Spleen (tissue), 13 donors: ENCODE measurements at places on chromosomes 7 and 10. TPM values are rescaled to one million over a fixed set of nuclear protein-coding genes. Genes with fewer than 3 reads are reported as not detected.
A peak's percentile ranks its signal among the peaks of the same experiment; 100 is the strongest.

Gene NFE2L3
- total RNA-seq: 8.1 TPM

Gene ATOH7
- total RNA-seq: not detected

Gene MAGI2
- total RNA-seq: 15.5 TPM

Gene PLCE1
- 14.4 TPM for total RNA-seq

Gene SPDYE11
- not detected for total RNA-seq

GRCh38 chr10:6202098-6202683, 541 bp upstream of the PFKFB3 start:
- DNase-seq: no peak

DNA sequence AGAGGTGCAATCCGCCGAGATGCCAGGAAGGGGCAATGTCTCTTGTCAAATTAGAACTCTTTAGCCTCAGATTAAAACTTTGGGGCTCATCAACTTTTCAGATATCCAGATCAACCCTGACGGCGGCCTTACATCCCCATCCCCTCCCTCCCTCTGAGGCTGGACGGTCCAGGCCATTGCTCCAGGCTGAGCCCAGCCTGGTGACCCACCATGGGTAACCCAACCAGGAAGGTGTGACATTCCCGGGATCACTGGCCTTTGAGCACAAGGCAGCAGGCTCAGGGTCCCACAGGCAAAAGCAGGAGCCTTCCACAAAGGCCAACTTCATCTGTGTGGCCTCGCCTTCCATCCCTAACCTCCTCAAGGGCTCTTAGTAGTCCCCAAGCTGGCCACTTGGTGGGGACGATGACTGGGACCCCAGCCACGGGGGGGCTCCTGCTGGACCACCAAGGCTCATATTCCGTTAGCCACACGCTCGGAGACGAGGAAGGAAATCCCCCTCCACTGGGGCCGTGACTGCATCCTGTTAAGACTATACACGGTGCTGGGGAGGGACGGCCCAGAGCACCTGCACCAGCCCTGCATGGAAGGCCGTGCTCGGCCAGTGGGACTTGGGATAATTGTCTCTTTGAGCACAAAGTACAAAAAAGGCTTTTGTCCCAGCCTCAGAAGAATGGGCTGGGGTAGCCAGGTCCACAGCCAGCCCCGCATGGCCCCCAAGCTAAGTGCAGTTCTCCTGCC, 62.8 kb downstream of the ZRANB1 start:
- peak; percentile 54 for DNase-seq

GRCh38 chr10:60542657-60543056, 153.0 kb upstream of the ANK3 start:
- no peak for DNase-seq

- no peak for DNase-seq
These were observed 153.7 kb downstream of the NRBF2 start for GRCh38 chr10:63286754-63287264.

DNA sequence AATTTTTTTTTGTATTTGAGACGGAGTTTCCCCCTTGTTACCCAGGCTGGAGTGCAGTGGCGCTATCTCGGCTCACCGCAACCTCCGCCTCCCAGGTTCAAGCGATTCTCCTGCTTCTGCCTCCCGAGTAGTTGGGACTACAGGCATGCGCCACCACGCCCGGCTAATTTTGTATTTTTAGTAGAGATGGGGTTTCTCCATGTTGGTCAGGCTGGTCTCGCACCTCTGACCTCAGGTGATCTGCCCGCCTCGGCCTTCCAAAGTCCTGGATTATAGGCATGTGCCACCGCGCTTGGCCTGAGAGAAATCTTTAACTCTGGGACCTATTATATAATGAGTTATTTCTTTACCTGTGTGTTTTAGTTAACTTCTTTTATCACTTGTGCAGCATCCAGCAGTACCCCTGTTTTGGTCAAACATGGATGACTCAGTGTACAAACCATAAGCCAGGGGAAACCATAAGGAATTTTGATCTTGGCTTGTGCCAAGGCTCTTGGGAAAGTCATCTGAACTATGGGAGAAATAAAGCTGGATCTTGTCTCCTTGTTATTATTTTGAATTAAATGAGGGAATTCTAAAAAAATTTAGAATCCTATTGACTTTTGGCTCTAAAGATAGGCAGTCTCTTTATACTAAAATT, 23.6 kb upstream of the ZRANB1 start:
- DNase-seq: no peak

DNA sequence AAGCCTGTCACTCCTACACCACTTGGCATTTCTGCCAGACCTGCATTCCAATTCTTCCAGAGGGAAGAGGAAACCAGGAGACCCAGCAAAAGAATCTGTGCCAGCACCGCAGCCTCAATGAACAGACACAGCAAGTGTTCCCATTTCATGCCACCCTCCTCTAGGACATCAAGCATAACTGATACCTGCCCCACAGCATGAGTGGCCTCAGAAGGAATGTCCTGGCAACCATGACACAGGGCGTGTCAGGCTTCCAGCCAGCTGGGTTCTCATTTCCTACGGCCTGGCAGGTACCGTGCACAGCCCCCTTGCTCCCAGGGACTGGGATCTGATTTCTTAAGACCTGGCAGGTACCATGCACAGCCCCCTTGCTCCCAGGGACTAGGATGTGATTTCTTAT, 7.8 kb downstream of the MAD1L1 start:
- DNase-seq: no peak

DNA sequence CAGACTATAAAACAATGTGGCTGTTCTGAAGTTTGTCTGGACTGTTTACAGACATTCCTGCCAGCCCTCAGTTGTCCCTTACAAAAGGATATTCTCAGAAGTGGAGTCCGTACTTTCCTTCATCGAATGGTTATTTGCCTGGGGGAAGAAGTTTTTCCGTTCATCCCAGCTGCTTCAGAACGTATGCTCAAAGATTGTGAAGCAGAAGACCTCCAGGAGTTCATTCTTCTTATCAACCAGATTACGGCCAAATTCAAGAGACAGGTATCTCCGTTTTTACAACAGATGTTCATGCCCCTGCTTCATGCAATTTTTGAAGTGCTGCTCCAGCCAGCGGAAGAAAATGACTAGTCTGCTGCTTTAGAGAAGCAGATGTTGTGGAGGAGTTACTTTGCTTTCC, 174.3 kb upstream of the NUPR2 start:
- no peak for DNase-seq

- DNase-seq: no peak
These were observed 42.7 kb upstream of the PLXNA4 start for GRCh38 chr7:132618956-132619305.

- DNase-seq: peak; percentile 55
These were observed 269.2 kb upstream of the TCERG1L start for GRCh38 chr10:131580674-131581073.

DNA sequence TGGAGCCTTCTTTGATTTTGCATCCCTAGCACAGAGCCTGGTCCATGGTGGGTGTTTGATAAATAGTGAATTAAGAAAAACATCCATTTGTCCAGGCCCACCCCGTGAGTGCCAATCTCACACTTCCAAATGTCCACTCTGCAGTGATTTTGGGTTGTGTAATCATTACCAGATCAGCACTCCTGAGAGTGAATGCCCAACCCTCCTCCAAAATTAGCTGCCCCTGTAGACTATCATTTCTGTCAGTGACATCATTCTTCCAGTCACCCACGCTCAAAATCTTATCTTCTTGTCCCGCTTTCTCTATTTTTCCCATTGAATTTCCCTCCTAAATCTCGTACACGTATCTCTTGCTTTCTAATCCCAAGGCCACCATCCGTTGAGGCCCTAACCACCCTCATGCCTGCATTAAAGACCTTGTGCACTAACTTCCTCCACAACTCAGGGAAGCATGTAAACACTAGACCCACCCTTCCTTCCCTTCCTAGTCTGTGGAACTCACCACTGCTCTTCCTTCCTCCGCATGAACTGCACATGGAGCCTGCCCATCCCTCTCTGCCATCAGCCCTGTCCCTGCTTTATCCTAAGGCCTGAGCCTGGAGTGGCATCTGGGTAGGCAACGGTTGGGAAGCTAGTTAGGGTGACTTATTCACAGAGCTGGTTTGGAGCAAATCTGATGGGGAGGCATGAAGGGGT, 32.8 kb downstream of the PIK3AP1 start:
- no peak for DNase-seq

- no peak for DNase-seq
These were observed 8.1 kb downstream of the TOMM7 start for GRCh38 chr7:22814261-22815208.
